ENCODE measurements at places on chromosomes 3 and 15.

DNA sequence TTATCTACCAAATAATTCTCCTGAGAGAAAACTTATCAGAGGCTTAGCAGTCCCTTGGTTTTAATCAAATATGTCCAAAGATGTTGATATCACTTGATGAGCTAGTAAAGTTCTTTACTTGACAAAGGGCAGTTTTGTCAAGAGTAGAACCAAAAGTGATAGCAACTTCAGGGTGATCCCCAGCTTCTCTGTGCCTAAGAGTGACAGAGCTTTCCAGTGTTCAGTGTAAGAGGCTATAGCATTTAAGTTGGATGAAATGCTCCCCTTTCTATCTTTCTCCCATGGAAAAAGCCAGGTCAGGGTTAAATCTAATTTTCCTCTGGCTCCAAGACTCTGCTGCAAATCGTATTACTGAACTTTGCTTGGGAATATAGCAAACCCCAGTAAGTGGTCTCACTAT lies 120.8 kb downstream of the UNC13C start:
- no peak for DNase-seq

GRCh38 chr15:62818691-62819090 lies 223.9 kb upstream of the TPM1 start:
- DNase-seq, result no peak

- DNase-seq, result no peak
These were observed 11.3 kb upstream of the OXSR1 start for GRCh38 chr3:38154033-38154494.

DNA sequence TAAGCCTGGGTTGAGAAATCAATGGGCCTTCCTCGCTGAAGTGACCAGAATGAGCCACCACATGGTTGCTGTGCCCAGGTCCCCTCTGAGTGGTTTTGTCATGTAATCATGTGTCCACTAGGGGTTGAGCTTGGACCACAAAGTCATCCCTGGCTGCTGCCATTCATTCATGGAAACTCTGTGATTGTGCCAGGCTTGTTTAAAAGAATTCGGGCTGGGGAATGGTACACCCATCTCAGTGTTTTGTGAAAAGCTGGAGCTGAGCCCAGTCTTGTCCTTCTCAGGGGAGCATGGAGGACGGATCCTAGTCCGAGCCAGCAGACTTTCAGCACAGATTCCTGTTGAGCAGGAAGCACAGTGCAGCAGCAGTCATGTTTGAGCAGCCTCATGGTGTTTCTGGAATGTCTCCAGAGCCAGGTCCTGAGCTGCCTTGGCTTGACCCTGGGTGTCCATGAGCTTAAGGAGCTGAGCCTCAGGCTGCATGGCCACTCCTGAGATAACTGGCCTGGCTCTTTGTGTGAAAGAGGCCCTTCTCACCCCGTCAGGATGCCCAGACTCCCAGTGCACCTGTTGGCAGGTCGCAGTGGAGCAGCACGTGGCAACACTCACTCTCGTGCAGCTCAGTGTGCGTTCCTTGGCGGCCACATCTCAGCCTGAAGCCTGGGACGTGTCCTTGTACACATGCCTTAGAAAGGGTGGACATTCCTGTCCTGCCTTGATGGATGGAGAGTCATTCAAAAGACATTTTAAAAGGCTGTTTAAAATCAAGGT lies 260.3 kb upstream of the TPM1 start:
- no peak for DNase-seq

GRCh38 chr15:33089878-33090757 lies 104.4 kb downstream of the FMN1 start:
- peak; percentile 40 for DNase-seq

DNA sequence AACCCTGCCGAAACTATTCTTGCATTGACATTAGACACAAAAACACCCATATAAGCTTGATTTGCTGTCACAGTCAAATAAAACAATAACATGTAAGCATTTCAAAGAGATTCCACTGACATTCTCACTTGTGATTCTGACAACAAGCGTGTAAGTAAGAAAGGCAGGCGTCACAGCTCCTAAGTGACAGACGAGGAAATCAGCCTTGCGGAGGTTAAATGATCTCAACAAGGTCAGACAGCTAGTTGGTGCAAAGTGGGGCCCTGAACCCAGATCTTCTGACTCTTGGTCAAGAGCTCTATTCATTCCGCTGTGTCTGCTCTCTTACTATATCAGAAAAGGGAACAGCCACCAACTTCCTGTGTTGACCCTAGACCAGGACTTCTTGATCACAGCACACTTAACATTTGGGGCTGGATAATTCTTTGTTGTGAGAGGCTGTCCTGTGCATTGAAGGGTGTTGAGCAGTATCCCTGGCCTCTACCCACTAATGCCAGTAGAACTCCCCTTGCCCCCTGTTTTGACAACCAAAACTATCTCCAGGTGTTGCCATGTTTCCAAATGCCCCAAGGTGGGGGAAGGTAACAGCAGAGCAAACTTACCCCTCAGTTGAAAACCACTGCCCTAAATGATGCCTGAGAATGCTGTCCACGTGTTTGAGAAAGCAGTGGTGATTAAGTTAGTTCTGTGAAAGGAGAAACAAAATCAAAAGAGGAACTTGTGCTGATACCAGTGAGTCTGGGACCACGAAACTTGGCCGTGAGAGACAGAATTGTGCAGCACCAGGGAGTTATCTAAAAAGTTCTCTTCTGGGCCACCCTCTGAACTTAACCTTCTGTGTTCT lies 86.1 kb downstream of the LIPC start:
- no peak for DNase-seq

DNA sequence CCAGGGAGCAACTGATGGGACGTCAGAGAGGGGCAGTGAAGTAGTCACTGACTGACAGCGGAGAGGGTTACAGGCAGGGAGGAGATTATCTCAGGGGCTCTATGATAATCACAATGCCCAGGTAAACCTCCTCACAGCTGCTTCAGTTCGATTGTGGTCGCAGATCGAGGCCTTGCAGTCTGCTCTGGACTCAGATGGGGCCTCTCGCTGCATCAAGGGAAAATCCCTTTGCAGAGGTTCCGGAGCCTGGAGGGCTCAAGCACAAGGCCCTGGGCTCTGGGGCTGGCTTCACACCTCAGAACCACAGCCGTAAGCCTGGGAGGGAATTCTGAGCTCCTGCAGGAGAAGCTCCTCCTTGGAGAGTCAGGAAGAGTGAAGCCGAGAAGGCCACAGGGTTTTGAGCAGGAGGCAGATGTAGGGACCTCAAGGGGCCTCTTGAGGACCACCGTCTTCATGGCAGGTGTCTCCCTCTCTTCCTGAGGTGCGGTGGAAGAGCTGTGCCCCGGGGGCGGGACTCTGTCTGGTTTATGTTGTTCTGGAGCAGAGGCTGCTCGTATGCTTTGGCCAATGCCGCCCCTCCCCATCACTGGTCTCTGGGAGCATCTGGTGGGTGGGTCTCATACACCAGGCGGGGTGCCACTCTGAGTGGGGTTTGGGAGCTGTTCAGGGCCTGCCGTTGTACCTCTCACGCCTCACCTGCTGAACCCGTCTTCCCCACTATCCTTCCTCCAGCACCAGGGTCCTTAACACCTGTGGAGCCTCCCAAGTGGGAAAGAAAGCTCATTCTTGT lies 19.5 kb upstream of the SNRPA1 start:
- DNase-seq, result no peak

- DNase-seq, result no peak
These were observed 7.4 kb downstream of the STIMATE start for GRCh38 chr3:52889901-52890300.

DNA sequence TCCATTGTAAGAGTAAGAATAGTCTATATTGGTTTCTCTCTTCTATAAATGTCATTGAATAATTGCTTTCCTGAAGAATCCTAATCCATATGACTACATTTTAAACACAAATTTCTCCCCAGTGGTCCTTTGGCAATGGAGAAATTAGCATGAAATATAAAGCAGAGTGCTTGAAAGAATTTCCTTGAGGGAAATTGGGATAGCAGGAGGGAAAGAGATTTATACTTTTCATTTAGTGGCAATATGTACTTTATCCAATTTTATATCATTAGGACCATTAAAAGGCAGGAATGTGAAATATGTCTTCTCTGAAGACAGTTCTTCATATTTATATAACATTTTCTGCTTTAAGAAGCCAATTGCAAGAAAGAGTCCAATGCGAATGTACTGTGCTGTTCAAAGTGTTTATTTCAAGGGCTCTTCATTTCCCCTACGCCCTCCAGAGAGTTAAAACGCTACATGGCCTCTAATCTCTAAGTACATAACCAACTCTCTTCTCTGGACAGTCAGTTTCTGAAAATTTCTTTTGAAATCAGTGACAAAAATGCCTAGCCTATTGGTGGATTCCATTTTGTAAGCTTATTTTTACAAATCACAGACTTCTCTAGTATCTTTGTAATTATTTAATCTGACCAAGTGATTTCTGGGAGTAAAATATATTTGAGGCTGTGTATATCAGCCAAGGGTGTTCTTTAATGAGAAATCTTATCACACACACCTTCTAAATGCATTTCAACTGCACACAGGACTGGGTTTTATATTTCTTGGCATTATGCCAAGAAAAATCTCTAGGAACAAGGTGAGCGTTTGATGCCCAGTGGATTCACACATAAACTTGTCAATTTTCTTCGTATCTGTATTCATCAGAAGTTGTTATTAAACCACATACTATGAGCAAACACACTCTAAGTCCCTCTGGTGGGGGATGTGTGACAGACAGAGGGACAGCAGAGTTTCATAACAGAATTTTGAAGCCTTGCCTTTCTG lies 51.2 kb downstream of the KCNAB1 start:
- DNase-seq, result no peak

DNA sequence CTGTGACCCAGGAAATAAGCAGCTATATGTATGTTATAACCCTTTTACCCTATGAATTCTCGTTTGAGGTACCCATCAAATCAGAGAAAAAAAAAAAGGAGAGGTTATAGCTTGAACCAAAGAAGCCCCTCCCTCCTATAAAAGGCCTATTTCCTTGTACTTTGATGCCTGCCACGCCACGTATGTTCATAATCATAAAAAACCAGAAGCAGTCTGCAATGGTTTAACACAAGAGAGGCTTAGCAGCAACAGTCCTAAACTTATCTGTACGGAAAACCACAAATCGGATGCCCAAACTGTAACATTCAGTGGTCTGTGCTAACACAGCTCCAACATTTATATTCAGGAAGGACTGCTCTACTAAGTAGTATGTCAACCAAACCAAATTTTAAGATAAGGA lies 21.2 kb downstream of the CCR8 start:
- no peak for DNase-seq

DNA sequence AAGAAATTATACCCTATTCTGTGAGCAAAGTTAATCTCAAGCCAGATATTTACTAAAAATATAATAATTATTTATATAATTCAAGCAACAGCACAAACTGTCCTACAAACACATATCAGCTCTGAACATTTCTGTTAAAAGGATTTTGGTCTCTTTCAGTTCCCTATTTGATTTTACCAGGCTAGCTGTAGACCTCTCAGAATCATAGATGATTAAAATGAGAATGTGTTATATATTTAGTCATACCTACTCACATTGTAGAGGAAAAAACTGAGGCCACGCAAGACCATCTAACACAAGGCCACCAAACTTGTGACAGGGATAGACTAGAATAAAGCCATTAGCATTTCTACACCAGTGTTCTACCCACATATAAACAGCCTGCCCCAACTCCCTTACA lies 28.5 kb downstream of the ACKR4 start:
- DNase-seq, result no peak

- no peak for DNase-seq
These were observed 25.6 kb downstream of the MUC20 start for GRCh38 chr3:195746346-195746745.

DNA sequence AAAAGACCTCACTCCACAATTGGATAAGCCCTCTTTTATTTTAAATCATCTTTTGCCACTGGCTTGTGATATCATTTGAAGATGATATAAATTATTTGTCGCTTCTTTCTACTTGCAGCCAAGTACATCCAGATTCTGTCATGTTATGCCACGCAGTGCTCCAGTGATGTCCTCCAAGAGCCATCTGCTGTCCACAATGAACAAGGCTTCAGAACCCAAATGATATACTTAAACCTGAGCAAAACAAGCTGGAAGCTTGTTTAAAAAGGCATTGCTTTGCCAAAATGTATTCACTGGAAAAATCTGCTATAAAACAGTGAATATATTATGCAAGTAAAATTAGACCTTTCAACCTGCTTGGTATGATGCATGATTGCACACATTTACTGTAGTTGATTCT lies 58.8 kb upstream of the ARL6 start:
- no peak for DNase-seq

DNA sequence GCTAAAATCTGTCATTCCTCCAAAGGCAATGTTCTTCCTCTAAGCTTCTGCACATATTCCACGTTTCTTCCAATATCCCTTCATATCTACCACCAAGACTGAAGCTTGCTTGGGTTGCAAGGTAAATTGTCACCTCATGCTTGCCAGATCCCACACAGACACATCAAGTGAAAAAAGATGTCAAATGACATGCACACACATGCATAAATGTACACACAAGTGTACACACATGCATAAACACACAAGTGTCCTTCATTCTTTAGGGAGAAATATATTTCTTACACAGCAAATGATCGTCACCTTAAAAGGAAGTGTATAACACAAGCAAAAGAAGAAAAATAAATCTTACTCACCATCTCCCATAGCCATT lies 59.4 kb downstream of the CLASP2 start:
- no peak for DNase-seq

- peak; percentile 83 for DNase-seq
These were observed 940 bp downstream of the ARIH1 start for GRCh38 chr15:72474912-72475628.

DNA sequence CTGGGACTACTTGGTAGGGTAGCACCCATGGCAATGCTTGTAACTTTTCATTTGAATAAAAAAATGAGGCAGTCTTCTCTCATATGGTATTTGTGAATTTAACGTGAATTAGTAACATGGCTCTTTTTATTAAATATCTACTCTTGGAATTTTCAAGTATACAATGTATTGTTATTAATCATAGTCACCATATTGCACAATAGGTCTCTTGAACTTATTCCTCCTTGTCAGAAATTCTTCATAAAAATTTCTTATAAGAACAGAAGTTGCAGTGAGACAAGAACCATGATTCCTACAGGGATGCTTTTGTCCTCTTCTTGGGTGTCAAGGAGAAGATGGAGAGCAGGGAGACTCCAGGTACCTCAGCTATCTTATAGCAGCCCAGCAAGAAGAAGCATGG lies 203.8 kb upstream of the FEZF2 start:
- no peak for DNase-seq

GRCh38 chr3:43615133-43615532 lies 6.7 kb downstream of the ANO10 start:
- no peak for DNase-seq

- no peak for DNase-seq
These were observed 27.2 kb downstream of the CRTAP start for GRCh38 chr3:33141006-33141405.

- no peak for DNase-seq
These were observed 62.9 kb downstream of the KLF15 start for GRCh38 chr3:126294211-126294808.

DNA sequence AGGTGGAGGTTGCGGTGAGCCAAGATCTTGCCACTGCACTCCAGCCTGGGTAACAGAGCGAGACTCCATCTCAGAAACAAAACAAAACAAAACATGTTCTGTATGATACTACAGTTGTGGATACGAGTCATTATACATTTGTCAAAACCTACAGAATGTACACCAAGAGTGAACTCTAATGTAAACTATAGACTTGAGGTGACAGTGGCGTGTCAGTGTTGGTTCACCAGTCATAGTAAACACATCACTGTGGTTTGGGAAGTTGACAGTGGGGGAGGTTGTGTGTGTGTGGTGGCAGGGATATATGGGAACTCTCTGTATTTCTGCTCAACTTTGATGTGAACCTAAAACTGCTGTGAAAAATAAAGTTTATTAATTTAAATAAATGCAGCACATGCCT lies 33.0 kb upstream of the GNB5 start:
- no peak for DNase-seq

Measured in CD4-positive, alpha-beta T cell treated with Interleukin-17A for 4 hours (primary cell).